ENCODE measurements at places on chromosomes 11 and 22. TPM values are rescaled to one million over a fixed set of nuclear protein-coding genes. Genes with fewer than 3 reads are reported as not detected.
A peak's percentile ranks its signal among the peaks of the same experiment; 100 is the strongest.

The OR5B21 gene
- total RNA-seq: not detected

DNA sequence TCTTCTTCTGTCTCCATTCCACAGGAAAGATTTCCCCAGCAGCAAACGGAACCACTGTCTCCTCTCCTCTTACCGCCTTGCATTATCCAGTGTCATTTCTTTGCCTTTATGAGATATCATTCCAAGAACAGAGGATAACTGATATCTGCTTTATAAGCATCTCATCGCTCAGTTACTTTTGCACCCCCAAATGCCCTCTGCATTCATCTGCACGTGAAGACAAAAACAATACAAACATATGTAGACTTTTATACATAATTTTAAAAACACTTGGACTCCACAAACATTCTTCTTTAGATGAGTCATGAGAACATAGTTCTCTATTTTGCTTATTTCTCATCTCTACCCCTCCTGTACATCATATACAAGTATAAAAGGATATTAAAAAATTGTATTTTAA lies 512 bp upstream of the OR51T1 start:
- no peak for DNase-seq
- no peak overlapping the region for H3K27ac ChIP-seq
- H3K4me3 ChIP-seq: no peak overlapping the region
- no peaks in the 10 kb centered on the region for H3K4me1 ChIP-seq
- no peaks in the 10 kb centered on the region for H3K27me3 ChIP-seq

DNA sequence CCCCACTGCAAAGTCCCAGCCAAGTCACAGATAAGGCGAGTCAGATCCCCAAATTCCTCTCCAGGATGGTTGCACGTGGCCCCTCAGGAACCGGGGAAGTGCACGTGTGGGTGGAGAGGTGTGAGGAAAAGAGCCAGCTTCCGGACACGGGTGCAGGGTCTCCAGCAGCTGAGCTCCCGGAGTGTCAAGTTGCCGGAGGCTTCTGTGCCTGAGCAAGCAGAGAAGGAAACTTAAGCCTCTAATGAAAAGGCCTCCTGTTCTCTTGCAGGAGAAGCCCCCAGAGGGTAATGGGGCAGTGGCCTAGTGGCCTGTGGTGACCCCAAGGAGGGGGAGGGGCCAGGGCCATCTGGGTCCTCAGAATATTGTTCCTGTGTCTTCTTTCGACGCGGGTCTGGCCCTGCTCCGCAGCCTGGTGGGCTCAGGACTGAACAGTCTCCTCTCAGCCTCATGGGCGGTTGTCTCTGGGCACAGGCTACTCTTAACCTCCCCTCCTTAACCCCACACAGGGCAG lies 147.9 kb downstream of the FEZ1 start:
- no peaks in the 10 kb centered on the region for H3K36me3 ChIP-seq
- H3K4me1 ChIP-seq: no peaks in the 10 kb centered on the region
- no peak overlapping the region for H3K4me3 ChIP-seq
- no peaks in the 10 kb centered on the region for H3K27me3 ChIP-seq
- no peak for DNase-seq
- H3K27ac ChIP-seq: no peak overlapping the region

GRCh38 chr11:35650006-35650405 lies 12.6 kb upstream of the TRIM44 start:
- no peaks in the 10 kb centered on the region for H3K4me1 ChIP-seq
- H3K27ac ChIP-seq: no peak overlapping the region
- no peaks in the 10 kb centered on the region for H3K36me3 ChIP-seq
- no peak overlapping the region for H3K4me3 ChIP-seq
- DNase-seq: no peak

The NLRP14 gene
- total RNA-seq: not detected

- H3K27ac ChIP-seq: peak overlapping the region; percentile 92
- peak overlapping the region; percentile 96 for H3K4me3 ChIP-seq
- peaks cover 67% of the 10 kb centered on the region for H3K4me1 ChIP-seq
Observed at GRCh38 chr11:130315354-130315970, 745 bp upstream of the ZBTB44 start.

Data from esophagus squamous epithelium (tissue), 5 donors.